ENCODE measurements at places on chromosomes 5 and 9.

GRCh38 chr5:132530946-132531345, 12.4 kb downstream of the IL5 start:
- no peak for DNase-seq

GRCh38 chr9:124258607-124259157, 933 bp downstream of the NEK6 start:
- DNase-seq = no peak

DNA sequence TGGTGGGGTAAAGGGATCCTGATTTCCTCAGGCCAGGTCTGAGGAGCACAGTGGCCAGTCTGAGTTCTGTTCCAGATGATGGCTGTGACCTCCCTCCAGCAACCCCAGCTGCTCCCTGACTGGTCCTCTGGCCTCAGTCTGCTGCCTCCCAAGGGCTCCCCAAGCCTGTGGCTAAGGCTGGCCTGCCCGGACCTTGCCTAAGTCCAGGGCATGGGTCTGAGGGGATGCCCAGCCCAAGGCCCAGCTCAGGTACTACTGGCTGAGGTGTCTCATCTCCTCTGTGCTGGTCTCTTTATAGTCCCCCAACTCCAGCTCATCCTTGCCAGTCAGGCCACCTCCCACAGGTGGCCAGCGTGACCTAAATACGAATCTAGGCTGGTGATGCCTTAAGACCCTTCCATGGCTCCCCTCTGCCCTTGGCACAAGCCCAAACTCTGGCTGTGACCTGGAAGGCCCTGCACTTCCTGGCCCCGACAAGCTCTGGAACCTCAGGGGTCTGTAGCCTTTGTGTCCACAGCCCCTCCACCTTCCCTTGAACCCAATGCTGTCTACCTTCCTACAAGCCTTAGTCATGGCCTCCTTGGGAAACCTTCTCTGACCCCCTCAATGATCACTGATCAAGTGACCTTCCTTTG, 9.8 kb downstream of the KIF12 start:
- no peak for DNase-seq

DNA sequence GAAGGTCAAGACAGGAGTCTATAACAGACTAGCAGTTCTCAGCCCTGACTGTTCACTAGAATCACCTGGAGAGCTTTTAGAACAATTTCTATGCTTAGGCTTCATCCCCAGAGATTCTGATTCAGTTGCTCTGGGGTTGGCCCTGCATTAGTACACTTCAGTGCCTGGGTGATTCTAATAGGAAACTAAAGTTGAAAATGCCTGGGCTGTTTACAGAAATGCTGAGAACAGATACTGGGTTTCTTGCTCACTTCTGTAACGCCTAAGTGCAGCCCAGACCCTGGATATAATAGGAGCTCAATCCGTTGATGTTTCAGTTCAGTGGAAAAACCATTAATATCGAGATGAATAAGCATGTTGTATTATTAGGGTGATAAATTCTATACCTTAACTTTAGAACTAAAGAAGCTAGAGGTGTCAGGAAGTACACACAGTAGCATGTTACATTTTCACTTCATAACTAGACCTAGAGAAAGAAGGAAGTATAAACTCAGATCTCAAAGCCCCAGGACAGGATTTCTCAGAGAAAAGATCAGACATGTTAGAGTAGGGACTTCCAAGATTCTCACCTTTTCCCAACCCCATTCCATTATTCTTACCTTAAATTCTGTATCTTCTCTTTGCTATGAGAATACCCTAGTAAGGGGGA, 20.4 kb downstream of the HAVCR2 start:
- no peak for DNase-seq

- DNase-seq = no peak
These were observed 99.6 kb upstream of the CCDC112 start for GRCh38 chr5:115396081-115396480.

- DNase-seq = no peak
These were observed 30.1 kb upstream of the GABRG2 start for GRCh38 chr5:162037431-162037830.

GRCh38 chr5:181133610-181134231, 2.8 kb upstream of the OR2V1 start:
- DNase-seq = no peak

DNA sequence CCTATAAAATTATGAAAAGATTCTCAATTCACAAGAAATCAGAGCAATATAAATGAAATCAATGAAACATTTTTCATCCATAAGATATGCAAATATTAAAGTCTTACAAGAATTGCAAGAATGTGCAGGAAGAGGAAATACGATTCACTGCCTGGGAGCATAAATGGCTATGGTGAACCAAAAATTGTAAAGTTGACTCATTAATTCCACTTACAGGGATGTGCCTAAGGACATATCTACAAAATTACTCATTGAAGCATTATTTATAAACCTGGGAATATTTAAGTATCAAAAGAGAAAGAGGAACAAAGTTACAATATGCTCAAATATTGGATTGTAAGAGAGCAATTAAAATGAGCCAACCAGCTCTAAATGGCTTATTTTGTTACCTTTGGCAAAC, 6.9 kb upstream of the NIPSNAP3A start:
- no peak for DNase-seq

DNA sequence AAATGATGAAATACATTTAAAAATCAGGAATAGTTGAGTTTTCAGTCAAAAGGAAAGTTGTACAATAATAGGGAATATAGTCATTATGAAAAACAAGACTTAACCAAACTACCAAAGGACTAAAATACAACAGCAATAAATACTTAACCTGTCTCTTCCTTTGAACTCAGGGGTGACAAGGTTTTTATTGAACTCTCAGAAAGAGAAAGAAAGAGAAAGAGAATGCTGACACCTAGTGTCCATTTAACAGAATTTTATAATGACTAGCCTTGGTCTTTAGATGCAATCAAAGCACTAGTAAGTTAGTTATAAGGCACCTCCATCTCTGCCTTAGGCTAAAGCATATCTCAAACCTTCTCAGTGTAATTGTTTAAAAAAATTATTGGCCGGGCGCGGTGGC, 47.5 kb downstream of the UIMC1 start:
- DNase-seq = peak; percentile 29

DNA sequence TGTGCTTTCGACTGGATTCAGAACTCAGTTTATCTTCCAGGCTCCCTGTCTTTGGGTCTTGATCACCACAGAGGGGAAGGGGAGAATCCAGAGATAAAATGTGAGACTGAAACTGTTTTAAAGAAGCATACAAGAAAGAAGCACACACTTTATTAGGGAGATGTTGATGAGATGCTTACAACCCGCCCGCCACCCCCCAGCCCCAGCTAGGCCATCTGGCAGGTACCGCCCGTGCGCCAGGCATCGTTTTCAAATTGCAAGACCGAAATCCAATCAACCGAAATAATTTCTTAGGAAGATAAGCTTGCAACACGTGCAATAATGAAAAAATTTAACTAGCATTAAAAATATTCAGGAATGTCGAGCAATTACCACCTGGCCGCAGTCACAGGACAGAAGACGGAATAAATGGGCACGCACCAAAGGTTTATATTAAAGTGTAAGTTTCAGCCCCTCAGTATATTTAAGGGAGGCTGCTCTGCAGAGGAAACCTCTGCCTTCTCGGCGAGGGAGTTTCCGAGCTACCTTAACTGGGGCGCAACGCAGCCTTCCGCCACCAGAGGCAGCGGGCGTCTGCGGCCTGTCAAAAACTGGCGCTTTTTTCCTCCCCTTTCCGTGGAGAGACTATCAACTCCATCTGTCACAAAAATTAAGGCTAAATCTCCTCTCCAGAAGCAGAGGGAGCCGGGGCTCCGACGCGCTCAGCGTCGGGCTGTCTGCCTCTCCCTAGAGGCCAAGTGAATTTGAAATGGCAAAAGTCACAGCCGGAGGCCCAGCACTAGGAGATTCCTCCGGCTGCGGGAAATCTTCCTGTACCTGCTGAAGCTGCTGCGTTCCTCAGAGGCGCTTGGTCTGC, 996 bp upstream of the GAS1 start:
- DNase-seq = peak; percentile 48

GRCh38 chr5:69004127-69004526, 89.7 kb upstream of the SLC30A5 start:
- no peak for DNase-seq

DNA sequence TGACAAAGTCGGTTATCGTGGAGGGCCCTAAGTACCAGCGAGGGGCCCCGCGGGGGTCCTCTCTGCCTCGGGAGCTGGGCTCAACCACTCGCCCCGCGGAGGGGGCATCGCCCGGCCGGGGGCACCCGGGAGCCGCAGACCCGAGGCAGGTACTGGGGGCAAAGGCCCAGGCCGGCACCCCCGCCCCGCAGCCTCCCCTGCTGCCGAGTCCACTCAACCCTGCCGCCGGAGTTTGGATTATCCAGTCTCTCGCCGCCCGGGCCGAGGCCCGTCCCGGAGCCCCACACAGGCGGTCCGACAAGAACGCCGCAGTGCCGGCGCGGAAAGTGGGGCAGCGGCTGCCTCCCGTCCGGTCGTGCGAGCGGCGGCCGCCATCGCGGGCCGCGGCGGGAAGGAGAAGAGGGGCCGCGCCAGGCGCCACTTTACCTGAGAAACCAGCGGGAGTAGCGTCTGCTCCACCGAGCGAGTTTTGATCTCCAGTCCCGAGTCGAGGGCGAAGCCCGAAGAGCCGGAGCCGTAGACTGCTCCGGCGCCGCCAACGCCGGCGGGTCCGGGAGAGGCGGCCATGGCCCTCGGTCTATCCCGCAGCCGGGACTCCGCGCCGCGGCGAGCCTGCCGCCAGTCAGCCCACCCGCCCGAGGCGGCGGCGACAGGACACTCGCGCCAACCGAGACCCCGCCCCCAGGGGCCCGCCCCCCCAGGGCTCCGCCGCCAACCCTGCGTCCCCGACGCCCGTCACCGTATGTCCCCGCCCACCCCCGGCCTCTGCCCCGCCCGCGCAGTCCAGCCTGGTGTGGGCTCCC, at the start of gene CTNNAL1:
TSS of gene CTNNAL1 (minus strand) at position 624 of the 803 bp plus-strand sequence. CDS start at position 567, 57 bp downstream.
- peak; percentile 84 for DNase-seq

- DNase-seq = no peak
These were observed 1.4 kb downstream of the NOL6 start for GRCh38 chr9:33472171-33472880.

DNA sequence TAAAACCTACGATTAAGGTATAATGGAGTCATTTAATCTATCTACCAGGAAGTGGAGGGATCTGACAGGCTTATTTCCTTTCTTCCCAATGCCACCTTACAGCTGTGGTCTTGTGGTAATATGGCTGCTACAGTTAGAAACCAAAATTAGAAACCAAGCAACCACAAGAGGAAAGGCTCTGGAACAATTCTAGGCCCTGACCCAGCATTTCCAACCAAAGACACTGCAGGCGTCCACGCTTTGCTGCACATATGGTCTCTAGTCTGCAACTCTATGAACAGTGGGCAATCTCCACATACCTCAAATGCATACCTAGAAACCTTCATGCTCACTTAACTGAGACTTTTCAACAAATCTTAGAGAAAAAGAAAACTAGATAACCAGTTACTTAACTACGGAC, 339.1 kb downstream of the NFIB start:
- DNase-seq = no peak

DNA sequence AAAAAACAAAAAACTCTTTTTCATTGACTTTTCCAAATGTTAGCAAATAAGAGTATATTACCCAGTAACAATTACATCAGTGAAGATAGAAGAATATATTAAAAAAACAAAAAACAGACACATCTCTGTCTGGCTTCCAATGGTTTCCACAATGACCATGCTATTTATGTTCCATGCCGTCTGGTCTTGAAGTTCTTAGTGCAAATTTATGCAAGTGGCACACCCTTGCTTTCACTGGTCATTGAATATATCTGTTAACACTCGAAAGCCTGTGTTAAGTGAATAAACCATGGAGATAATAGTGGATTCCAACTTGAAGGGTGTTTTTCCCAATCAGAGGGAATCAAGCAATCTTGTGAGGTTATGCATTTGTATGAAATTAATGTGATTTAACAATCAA, 291.9 kb downstream of the KCTD16 start:
- no peak for DNase-seq

GRCh38 chr5:36079200-36079781, 12.6 kb upstream of the UGT3A2 start:
- DNase-seq = peak; percentile 15

DNA sequence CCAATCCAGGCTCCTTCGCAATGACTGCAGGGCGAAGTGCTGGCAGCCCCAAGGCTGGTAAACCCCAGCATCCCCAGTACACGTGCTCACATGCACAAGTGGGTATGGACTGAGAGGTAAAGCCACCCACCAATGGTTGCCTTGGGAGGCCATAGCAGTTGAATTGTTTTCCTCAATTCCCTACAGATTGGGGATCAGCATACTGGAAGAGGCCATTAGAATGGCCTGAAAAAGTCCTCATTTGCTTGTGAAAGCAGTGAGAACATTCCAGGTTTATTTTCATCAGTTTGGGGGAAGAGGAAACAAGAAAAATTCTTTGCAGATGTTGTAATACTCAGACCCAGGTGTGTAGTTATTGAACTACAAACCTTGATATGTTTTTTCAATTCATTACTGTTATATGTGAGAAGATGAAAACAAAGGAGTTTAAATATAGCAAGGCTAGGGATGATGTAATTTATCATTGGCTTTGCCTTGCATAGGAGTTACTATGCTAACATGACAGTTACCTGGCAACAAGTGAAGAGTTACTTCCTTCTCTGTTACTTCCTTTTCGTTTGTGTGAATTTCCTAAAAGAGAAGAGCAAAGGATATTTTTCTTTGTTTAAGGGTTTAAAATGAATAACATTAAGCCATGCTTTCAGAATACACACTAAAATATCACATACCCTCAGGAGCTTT, 36.4 kb downstream of the MTMR12 start:
- no peak for DNase-seq

DNA sequence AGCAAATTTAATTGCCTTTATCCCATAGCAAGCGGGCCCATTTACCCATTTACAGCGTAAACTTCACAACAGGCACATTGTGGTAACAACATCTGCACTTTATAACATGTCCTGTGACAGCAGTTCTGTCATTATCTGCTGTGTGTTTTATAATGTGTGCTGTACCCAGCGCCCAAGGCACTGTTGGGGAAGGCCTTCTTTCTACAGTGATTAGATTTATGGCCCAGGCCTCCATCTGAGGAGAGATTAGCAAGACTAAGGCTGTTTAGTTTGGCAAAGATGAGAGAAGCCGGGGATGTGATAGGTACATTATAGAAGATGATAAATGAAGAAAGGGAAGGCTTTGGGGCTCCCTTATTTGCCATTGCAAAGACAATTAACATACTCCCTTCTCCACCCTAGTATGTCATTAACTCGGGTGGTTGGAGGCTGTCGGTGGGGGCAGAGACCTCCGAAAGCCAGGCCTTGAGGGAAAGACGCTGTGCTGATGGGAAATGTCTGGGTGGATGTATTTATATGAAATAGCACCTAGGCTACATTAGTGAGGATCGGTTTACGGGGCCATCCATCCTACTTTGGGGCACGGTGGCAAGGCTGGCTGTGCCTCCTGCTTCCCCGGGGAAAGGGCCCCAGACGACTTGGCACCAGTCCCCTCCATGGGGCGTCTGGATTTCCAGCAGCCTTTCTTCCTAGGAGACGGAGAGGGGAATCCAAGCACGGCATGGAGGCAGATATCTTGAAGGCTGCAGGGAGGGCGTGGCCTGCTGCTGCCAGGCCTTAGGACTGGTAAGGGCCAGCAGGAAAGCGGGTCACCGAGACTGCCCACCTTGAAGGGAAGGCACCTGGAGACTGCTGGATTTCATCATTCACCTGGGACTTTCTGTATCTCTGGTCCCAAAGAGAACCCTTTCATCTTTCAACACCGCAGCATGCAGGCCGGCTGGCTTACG, 64.3 kb upstream of the PTCH1 start:
- no peak for DNase-seq

All from GM18507 (cell line).